ENCODE measurements at places on chromosomes 11 and 22. TPM values are rescaled to one million over a fixed set of nuclear protein-coding genes. Genes with fewer than 3 reads are reported as not detected.

TRPC6 gene
- 4.1 TPM for total RNA-seq

DNA sequence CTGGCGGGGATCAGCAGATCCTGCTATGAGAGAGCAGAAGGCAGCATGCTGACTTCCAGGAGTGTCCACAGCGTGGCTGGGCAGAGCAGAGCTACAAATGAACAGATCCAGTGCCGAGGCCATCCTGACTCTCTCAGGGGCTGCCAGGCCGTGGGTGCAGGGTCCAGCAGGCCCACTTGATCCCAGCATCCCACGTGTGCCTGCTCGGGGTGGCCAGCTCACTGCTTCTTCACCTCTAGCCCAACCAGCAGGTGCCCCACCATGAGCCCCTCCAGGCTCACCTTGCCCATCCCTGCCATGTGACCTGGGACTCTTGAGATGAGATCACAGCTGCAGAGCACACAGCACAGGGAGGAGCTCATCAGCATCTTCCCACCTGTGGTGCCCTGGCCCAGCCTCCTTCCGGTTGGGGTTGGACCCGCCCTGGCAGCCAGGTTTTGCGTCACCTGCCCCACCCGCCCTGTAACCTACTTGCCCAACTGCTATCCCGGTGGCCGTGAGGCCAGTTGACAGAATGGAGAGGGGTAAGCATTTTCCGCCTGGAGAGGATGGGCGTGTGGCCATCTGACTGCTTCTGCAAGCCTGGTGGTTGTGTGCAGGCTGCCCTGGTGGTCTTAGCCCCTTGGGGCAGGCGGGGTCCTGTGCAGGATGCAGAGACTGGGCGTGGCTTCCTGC, 11.0 kb downstream of the TANGO2 start:
- H3K27ac ChIP-seq: no peak overlapping the region
- no peaks in the 10 kb centered on the region for H3K4me1 ChIP-seq
- no peak for DNase-seq
- no peak overlapping the region for H3K4me3 ChIP-seq
- no peaks in the 10 kb centered on the region for H3K36me3 ChIP-seq
- no peaks in the 10 kb centered on the region for H3K27me3 ChIP-seq

DNA sequence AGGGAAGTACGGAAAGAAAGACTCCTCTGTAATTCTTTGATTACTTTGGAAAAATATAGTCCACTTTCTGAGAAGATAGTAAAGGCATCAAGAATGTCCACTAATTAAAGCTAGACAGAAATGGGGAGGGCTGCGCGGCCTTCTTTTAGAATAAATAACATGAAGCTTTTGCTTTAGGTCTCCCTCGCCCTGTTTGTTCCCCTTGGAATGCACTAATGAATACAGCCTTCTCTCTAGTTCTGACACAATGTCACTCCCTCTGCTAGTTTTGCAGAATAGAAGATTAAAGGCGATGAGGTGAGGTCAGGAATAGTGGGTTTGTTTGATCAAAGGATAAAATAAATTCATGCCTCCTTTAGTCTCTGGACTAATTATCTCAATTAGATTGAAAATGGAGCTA, 543.9 kb downstream of the OPCML start:
- H3K36me3 ChIP-seq: no peaks in the 10 kb centered on the region
- no peaks in the 10 kb centered on the region for H3K4me1 ChIP-seq
- H3K27me3 ChIP-seq: no peaks in the 10 kb centered on the region
- H3K4me3 ChIP-seq: no peak overlapping the region
- DNase-seq: no peak

DNA sequence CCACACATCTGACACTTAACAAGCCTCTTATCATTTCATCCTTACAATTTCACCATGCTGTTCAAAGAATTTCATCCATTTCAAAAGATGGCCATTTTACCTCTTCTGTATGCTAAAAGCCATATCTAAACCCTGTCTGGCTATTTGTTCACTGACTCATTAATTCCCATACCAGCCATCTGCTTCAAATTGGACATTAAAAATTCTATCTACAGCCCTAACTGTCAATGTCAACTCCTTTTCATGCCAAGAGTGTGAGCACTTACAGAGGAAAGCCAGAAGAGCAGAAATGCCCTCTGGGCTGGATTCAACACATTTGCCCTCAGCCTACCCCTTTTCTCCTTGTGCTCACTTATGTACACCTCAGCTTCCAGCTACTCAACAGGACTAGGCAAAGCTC, 59.2 kb downstream of the SYTL2 start:
- H3K27me3 ChIP-seq: no peaks in the 10 kb centered on the region
- DNase-seq: no peak
- no peak overlapping the region for H3K4me3 ChIP-seq
- H3K36me3 ChIP-seq: no peaks in the 10 kb centered on the region

GRCh38 chr11:8206251-8207079, 37.6 kb upstream of the RIC3 start:
- H3K4me1 ChIP-seq: no peaks in the 10 kb centered on the region
- peak; percentile 16 for DNase-seq
- H3K27me3 ChIP-seq: no peaks in the 10 kb centered on the region
- no peaks in the 10 kb centered on the region for H3K36me3 ChIP-seq

DNA sequence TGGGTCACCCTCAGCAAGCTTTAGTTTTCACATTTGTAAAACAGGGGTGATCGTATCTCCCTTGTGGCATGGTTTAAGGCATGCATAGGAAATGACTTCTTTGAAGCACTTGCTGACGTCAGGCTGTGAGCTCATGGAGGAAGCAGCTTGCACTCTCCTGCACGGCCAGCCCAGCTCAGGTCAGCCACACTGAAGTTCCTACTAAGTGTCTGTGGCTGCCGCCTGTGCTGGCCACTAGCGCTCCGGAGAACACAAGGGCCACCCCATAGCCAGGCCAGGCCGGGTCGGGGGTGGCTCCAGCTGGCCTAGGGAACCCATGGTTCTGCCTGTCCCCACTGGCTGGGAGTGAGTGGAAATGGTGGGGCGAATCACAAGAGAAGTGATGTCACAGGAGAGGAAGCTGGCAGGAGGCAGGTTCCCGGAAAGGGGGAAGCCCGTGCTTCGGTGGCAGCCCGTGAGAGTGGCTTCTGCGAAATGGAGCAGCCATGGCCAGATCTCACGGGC, 28.2 kb downstream of the KCTD17 start:
- H3K27me3 ChIP-seq: no peaks in the 10 kb centered on the region
- no peak overlapping the region for H3K27ac ChIP-seq
- no peak for DNase-seq
- H3K4me1 ChIP-seq: no peaks in the 10 kb centered on the region

APOA4 gene
- not detected for total RNA-seq

- DNase-seq: no peak
Observed at GRCh38 chr22:22840780-22841179, 46.8 kb upstream of the IGLL5 start.

DNA sequence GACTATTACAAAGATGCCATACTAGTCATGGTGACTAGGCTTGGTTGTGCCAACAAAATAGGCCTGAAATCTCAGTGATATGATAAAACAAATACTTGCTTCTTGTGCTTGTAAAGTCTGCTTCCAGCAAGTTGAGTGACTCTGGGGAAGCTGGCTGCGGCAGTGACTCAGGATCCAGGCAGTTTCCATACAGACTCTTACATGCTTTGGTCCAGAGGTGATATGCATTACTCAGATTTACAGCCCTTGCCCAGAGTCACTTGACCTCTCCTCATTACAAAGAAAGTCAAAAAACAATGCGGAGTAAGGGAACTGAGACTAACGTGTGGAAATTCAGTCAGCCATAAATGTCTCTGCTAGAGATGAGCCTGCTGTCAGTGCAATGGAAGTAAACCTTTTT, 387.5 kb downstream of the KCNA4 start:
- no peak for DNase-seq
- H3K4me3 ChIP-seq: no peak overlapping the region
- no peaks in the 10 kb centered on the region for H3K4me1 ChIP-seq
- no peaks in the 10 kb centered on the region for H3K27me3 ChIP-seq

GRCh38 chr22:24028533-24028932, 17.4 kb downstream of the CABIN1 start:
- H3K4me1 ChIP-seq: no peaks in the 10 kb centered on the region
- H3K27me3 ChIP-seq: no peaks in the 10 kb centered on the region
- H3K36me3 ChIP-seq: no peaks in the 10 kb centered on the region
- H3K4me3 ChIP-seq: no peak overlapping the region

DNA sequence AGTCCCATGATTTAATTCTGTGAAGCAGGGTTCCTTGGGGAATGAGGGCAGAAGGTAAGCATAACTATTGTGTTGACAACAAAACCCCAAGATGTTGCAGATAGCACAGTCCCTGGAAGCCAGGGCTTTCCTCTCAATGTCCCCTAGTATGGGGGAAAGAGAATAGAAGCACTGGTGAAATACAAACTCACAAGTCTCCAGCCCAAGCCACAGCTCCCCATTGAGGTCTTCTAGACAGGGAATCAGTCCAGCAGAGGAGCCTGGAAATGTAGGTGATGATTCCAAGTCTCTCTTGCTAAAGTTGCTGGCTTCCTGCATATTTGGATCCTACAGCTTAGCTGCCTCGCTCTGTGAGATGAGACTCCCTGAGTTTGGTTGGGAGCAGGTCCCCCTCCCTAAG, 31.7 kb upstream of the DRD2 start:
- no peak overlapping the region for H3K27ac ChIP-seq
- H3K36me3 ChIP-seq: no peaks in the 10 kb centered on the region
- no peaks in the 10 kb centered on the region for H3K4me1 ChIP-seq
- no peak for DNase-seq

OR51B5 gene
- 0.23 TPM for total RNA-seq

SYNGR1 gene
- 43.8 TPM for total RNA-seq

HEPN1 gene
- total RNA-seq: not detected

OR2D2 gene
- 1.2 TPM for total RNA-seq

DNA sequence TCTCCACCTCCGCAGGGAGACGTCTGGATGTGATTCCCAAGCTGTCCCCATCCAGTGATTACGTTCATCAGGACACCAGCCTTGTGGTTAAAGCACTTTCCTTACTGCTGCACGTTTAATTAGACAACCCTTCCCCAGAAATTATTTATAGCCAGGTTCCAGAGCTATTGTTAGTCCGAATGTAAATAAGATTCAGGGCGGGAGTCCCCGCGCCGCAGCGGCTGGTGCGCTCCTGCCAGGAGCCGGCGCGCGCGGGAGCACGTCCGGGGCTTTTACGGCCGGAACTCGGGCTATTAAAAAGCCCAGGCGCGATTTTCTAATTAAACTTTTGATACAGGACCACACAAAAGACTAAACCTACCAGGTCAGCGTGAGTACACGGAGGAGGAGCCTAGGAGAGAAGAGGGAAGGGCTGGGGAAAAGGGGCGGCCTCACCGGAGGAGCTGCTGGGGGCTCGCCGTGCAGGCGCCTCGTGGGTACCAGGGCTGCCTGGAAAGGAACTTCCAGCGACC, 538.3 kb downstream of the OPCML start:
- no peak overlapping the region for H3K4me3 ChIP-seq
- H3K36me3 ChIP-seq: no peaks in the 10 kb centered on the region
- no peak overlapping the region for H3K27ac ChIP-seq
- no peaks in the 10 kb centered on the region for H3K4me1 ChIP-seq
- H3K27me3 ChIP-seq: no peaks in the 10 kb centered on the region
- no peak for DNase-seq

LRRC56 gene
- total RNA-seq: 9.1 TPM

GRCh38 chr22:50612528-50613221, 12.1 kb downstream of the MAPK8IP2 start:
- no peak overlapping the region for H3K4me3 ChIP-seq
- H3K27ac ChIP-seq: no peak overlapping the region
- DNase-seq: no peak
- H3K4me1 ChIP-seq: no peaks in the 10 kb centered on the region
- no peaks in the 10 kb centered on the region for H3K27me3 ChIP-seq
- no peaks in the 10 kb centered on the region for H3K36me3 ChIP-seq

DNA sequence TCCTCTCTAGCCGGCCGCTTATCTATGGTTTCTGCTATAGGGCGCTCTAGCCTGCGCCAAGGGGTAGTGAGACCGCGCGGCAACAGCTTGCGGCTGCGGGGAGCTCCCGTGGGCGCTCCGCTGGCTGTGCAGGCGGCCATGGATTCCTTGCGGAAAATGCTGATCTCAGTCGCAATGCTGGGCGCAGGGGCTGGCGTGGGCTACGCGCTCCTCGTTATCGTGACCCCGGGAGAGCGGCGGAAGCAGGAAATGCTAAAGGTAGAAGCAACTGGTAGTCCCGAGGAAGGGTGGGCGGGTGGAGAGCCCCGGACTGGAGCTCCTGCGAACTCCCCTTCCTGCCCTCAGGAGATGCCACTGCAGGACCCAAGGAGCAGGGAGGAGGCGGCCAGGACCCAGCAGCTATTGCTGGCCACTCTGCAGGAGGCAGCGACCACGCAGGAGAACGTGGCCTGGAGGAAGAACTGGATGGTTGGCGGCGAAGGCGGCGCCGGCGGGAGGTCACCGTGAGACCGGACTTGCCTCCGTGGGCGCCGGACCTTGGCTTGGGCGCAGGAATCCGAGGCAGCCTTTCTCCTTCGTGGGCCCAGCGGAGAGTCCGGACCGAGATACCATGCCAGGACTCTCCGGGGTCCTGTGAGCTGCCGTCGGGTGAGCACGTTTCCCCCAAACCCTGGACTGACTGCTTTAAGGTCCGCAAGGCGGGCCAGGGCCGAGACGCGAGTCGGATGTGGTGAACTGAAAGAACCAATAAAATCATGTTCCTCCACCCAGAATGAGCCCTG, at the start of the genes LBHD1 and UQCC3:
LBHD1 (minus strand) TSS at position 660 of the 782 bp plus-strand sequence. CDS start 2,236 bp downstream, outside the sequence.
UQCC3 (plus strand) TSS at position 66 of the 782 bp plus-strand sequence; CDS start at position 139, 73 bp downstream.
- H3K27me3 ChIP-seq: no peaks in the 10 kb centered on the region
- H3K36me3 ChIP-seq: no peaks in the 10 kb centered on the region
- peak within 1 kb of the TSS; percentile 82 for H3K27ac ChIP-seq
- DNase-seq: peak; percentile 87
- peak within 1 kb of the TSS; percentile 69 for H3K4me3 ChIP-seq

OR52E8 gene
- total RNA-seq: not detected

DNA sequence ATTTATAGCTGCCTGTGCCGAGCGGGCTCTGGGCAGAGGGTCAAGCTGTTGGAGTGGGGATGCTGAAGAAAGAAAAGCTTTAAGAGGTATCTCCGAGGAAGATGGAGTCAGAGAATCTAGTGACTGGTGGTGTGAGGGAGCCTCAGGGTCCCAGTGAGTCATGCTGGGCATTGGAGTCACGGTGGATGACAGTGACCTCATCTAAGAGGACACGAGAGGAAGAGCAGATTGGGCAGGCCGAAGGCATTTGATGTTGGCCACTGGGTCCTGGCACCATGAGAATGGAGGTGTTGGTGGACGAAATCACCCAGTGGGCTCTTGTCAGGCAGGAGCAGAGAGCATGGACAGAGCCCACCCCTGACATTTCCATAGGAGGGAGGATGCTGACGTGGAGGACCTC, 68.4 kb downstream of the TBC1D22A start:
- H3K36me3 ChIP-seq: no peaks in the 10 kb centered on the region
- no peak overlapping the region for H3K4me3 ChIP-seq
- no peaks in the 10 kb centered on the region for H3K4me1 ChIP-seq
- H3K27me3 ChIP-seq: no peaks in the 10 kb centered on the region
- DNase-seq: no peak
- no peak overlapping the region for H3K27ac ChIP-seq

- H3K36me3 ChIP-seq: no peaks in the 10 kb centered on the region
- H3K27ac ChIP-seq: no peak overlapping the region
- DNase-seq: no peak
- H3K27me3 ChIP-seq: no peaks in the 10 kb centered on the region
Observed at GRCh38 chr22:45542001-45542520, 39.4 kb downstream of the FBLN1 start.

Measured in prostate gland (tissue), 2 donors.